Activated effector memory CD4-positive, alpha-beta T cell treated with anti-CD3 and anti-CD28 coated beads, Interleukin-2, amount 50 U/mL, for 16 hours (primary cell): ENCODE measurements at places on chromosomes 7 and 10.

DNA sequence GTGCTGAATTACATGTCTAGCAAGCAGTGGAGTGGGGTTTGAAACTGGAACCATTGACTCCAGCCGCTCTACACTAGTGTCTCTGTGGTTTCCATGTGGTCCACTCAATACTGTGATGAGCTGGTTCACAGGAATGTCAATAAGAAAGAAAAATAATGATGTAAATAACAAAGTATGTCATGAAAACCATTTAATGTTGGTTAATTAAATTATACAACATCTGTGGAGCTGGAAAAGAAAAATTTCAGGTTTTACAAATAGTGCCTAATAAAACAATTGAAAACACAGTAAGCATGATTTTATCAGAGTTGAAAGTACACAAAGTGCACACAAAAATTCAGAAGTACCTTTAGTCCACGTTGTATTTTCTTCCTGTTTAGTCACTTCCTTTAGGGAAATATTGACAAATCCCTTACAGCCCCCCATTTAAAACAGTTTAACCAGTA lies 28.7 kb upstream of the NAMPT start:
- DNase-seq: no peak

DNA sequence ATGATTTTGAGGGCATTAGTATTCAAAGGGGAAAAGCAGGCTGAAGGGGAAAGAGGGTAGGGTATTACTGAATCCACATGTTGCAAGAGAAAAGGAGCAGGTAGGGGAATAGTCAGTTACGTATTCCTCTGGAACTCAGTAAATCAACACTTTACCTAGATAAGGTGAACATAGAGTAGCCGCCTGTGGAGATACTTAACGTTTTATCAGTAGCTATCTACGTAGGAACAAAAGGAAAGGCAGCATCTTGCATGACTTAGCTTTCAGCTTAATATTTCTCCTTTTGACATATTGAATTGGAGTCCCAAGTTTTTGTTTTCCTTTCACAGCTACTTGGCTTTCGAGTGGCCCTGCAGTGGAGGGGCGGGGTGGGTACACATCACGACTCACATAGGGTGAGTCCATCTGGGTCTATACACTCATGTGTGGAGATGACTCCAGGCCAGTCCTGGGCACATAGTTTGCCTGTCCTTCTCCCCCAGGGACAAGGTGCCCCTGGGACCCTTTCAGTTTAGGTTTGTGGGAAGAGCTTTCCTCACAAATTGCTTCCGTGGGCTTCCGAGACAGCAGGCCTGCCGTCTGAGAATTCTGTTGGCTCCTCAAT lies 48.1 kb downstream of the CCNY start:
- DNase-seq: no peak

DNA sequence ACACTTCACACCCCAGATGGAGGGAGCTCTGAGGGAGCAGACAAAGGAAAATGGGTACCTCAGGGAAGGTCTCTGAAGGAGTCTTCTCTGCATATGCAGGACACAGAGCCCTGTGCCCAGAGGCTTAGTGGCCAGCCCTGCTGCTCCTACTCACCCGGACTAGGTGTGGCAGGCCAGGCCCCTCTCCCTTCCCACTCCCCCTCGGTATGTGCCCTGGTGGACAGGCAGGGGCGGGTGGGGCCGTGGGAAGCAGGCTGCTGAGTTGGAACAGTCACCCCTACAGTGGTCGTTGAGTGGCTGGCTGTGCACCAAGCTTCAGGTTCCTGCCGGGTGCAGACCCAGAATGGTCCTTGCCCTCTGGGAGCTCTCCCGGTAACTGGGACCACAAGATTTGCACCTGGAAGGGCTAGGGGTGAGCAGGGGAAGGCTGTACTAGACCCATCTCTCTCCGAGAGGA lies 68.6 kb downstream of the ZMIZ1 start:
- no peak for DNase-seq

DNA sequence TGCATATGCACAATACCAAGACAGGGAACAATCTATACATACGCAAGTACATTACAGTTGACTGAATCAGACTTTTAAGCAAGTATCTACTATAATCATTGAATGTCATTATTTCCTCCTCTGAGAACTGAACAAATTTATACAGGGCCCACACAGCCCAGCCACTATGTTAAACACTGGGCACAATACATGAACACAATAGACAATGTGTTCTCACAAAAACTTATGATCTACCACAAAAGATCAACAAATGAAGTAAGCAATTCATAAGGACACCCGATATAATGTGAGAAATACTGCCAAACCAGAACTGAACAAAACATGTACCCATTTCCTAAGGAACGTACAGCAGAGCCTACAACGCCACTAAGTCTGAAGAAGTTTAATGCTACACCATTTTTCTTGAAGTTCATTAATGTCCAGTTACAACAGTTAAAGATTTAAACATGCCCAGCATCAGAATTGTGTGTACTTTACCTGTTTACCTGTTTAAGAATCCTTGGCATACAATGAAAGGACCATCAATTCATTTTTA lies 31.5 kb downstream of the SHTN1 start:
- no peak for DNase-seq

DNA sequence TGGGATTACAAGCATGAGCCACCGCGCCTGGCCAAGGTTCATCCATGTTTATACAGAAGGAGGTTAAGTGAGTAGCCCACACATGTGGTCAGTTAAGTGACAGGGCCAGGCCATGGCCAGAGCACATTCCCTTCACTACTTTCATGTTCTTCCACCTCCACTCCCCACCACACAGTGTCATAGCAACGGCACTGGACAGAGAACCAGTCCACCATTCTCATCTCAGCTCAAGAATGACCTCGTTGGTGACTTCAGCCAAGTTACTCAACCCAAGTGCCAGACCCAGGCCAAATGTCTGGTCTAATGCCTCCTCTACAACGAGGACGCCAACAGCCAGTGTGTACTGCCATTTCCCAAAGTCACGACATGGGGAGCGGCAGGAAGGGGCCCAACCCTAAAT lies 62.4 kb downstream of the INHBA start:
- no peak for DNase-seq

- no peak for DNase-seq
Observed at GRCh38 chr10:106557951-106558733, 606.4 kb downstream of the SORCS1 start.

- no peak for DNase-seq
Observed at GRCh38 chr10:110679486-110680272, 35.5 kb downstream of the RBM20 start.

DNA sequence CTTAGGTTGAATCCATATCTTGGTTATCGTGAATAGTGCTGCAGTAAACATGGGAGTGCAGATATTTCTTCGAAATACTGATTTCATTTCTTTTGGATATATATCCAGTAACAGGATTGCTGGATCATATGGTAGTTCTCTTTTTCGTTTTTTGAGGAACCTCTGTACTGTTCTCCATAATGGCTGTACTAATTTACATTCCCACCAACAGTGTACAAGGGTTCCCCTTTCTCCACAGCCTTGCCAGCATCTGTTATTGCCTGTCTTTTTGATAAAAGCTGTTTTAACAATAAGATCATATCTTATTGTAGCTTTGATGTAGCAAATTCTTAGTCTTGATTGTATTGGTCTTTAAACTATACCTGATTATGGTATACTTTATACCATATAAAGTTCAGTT lies 45.3 kb downstream of the ZNRF2 start:
- no peak for DNase-seq

GRCh38 chr10:88565072-88565471 lies 18.0 kb downstream of the RNLS start:
- no peak for DNase-seq

GRCh38 chr7:78301407-78301806 lies 502.8 kb downstream of the PHTF2 start:
- DNase-seq: no peak

DNA sequence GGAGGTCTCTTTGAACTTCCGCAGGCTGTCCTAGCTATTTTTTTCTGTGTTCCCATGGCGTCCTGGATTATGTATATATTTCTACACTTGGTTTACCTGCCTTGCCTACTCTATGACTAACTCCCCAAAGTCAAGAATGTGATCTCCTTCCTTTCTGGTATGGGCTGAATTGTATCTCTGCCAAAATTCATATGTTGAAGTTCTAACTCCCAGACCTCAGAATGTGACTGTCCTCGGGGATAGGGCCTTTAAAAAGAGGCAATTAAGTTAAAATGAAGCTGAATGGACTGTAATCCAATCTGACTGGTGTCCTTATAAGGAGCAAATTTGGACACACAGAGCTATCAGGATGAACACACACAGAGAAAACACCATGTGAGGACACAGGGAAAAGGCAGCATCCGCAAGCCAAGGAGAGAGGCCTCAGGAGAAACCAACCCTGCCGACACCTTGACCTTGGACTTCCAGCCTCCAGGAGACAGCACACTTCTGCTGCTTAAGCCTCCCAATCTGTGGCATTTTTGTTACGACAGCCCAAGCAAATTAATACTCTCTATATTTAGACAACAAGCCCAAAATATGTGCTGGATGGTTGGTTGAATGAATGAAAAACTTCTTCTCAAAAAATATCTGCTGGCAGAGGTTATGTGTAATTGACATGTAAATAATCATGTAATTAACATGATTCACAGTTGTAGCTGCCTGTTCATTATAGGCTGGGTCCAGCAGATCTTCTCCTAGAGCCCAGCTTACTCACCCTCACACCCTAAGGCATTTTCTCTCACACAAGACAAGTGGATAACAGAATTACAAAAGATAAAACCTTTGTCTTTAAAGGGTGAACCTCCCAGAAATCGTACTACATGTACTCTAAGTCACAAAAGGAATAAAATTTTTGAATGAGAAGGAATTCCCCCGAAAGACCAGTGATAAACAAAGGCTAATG lies 123.7 kb downstream of the CUBN start:
- no peak for DNase-seq
